Epithelial cell of proximal tubule (primary cell): ENCODE measurements at places on chromosomes 6 and 20. TPM values are rescaled to one million over a fixed set of nuclear protein-coding genes. Genes with fewer than 3 reads are reported as not detected.

GRCh38 chr20:57893366-57893999, 183.7 kb upstream of the PMEPA1 start:
- no peak for DNase-seq

Gene FBXL4
- 10.6 and 13.1 TPM in 2 replicates for total RNA-seq

GRCh38 chr6:110786271-110786670, 29.0 kb downstream of the CDK19 start:
- no peak for DNase-seq

GRCh38 chr6:82568290-82568993, 204.8 kb downstream of the TPBG start:
- DNase-seq = no peak
